ENCODE measurements at places on chromosomes 13 and 19. TPM values are rescaled to one million over a fixed set of nuclear protein-coding genes. Genes with fewer than 3 reads are reported as not detected.

- no peak for DNase-seq
Measured at GRCh38 chr13:51879133-51879532, 17.4 kb downstream of the CCDC70 start.

DNA sequence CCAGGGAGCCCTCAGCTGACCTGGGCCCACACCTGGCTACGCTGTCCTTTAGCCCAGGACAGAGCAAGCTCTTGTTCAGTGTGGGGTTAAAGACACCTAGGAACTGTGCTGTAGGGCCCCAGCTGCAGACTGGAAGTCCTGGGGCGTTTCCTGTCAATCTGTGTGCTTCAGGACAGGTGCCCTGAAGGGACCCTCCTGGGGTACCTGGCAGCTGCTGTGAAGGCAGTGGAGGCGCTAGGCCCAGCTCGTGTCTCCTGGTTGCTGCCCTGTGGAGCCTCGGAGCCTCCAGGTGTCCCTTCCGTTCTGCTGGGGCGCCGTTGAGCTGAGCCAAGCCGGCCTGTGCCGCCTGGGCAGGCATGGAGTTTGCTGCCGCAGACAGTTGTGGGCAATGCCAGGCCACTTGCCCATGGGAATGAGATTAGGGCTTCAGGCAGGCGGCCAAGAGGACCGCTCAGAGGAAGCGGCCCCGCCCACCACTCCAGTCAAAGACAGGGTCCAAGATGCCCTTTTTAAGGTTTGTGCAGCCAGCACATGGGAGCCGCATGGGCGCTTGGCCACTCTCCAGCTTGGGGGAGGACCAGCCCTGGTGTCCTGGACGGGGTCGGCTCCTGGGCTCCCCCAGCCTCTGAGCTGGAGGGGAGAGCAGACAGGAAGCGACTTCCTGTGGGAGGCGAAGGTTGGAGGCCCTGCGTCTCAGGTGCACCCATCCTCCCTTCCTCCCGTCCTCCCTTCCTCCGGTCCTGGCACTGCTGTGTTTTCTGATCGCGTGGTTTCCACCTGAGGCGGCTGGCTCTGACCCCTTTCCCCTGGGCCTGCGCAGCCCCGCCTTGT lies 4.0 kb downstream of the PTBP1 start:
- DNase-seq = peak; percentile 77

DNA sequence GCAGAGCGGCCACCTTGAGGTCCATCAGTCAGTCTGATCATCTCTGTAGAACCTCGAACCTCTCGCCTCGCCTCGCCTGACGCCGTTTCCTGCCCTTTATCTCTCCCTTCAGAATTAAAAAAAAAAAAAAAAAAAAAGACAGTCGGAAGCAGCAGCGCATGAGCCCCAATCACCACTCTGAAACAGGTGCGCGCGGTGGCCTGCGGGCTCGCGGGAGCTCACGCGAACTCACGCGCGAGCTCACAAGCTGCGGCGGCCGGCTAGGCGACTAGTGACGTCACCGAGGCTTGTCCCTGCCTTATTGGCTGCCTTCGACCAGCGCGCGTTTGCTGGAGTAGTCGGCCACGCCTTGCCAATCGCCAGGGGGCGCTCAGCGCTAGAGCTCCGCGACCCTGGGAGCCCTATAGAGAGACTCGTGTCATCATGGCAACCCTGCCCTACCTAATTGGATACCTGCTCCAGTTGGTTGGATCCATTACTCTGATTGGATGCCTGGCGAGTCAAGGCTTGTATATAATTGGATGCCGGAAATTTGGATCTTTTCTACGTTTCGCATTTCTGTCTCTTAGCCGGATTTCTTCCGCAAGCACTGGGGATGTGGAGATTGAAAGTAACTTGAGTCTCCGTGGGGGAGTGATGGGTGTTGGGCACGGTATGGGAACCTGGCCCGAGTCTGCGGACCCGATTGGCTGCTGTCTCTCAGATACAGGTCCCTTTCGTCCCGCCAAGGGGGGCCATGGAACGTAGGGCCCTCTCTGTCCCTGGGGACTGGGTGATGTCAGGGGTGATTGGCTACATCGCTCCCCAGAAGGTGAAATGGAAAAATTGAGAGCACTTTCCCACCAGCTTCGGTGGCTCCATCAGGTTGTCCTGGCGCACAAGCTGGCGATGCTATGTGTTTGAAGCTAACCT lies 31.6 kb downstream of the SYT3 start:
- peak; percentile 98 for DNase-seq

GRCh38 chr19:6047256-6047655 lies 63.0 kb downstream of the RFX2 start:
- DNase-seq = no peak

NECTIN2 gene
- total RNA-seq = 83.6 TPM

- no peak for DNase-seq
Measured at GRCh38 chr19:35039881-35040825, 1.4 kb upstream of the HPN start.

GRCh38 chr13:113835461-113836270 lies 28.2 kb downstream of the GAS6 start:
- peak; percentile 51 for DNase-seq

- DNase-seq = no peak
Measured at GRCh38 chr13:71260246-71260645, 606.8 kb downstream of the DACH1 start.

DNA sequence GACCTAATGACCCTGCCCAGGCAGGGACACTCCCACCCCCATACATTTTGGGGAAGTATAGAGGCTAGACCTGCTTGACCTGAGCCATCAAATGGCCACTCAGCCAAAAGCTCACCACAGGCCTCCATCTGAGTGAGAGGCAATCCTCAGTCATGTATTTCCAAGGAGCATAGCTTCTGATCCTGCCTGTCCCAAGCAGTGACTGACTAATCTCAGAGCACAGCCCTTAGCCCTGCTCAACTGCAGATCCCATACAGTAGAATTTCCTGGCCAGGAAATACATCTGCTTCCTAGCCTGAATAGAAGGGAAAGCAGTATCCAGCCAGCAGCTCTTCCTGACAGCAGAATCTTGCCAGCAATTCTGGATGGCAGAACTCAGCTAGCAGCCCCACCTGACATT lies 880.6 kb upstream of the GPC6 start:
- DNase-seq = no peak

DNA sequence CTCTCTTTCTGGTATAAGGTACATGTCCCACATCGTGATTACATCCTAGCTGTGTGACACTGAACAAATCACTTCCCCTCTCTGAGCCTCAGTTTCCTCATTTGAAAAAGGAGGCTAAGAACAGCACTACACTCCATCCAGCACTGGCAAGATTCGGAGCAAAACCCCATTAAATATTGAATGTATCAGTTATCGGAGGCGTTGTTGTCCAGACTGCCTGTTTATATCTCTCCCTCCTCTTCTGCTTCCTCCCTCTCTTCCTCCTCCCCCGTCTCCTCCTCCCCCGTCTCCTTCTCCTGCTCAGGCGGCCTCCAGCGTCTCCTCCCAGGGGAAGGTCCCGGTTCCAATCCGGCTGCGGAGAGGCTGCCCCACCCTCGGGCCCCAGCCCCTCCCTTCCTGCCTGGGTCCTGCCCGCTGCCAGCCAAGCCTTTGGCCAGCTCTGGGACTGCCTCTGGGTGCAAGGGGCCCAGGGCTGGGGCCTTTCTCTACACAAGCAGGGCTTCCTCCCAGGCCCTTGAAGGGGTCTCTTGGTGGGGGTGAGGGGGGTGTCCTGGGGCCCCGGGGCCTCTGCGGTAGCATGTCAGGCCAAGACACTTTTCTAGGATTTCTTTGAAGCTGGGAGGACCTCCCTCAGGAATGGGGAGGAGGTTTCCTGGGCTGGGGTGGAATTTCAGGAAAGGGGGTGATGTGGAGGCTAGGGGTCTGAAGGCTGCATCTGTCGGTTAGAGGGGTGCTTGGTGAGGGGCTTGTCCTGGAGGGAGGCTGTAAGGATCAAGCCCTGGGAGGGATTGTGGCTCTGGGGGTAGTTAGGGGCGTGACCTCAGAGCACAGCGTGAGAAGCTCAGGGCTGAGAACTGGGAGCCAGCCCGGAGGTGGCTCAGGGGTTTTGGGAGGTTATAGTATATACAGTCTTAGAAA lies 1.9 kb downstream of the RRAS start:
- peak; percentile 81 for DNase-seq

- peak; percentile 59 for DNase-seq
Measured at GRCh38 chr19:1170938-1171754, 2.9 kb downstream of the SBNO2 start.

MEF2B gene
- total RNA-seq = 2.9 TPM

ZNF317 gene
- 50.6 TPM for total RNA-seq

DNA sequence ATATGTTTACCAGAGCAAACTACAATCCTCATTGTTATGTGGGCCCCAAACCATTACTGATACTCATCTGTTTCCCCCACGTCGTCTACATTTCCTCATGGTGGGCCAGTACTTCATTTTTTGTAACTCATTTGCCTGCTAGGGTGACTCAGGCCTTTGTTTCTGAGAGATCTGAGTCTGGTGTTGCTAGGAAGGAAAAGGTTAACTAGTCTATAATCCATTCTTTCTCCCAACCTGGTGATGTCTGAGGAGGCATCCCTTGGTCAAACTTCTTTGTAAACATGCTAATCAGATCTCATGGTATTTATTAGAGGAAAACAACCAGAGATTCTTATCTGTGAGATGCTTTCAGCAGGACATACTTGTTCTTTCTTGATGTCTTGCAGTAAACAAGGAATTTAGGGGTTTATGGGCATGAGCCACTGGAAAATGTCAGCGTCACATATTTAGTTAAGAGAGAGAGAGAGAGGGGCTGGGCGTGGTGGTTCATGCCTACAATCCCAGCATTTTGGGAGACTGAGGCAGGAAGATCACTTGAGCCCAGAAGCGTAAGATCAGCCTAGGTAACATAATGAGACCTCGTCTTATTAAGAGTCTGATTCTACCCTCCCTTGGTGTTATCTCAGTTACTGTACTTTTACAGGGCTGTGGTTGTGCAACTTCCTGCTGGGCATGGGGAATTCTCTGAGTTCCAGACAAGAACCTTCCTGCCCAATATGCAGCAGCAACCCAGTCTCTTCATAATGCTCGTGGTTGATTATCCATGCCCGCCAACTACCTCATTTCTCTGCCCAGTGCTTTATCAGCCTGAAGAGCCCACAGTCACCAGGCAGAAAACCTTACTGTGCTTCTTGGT lies 9.7 kb upstream of the DPRX start:
- no peak for DNase-seq

- DNase-seq = no peak
Measured at GRCh38 chr13:21109168-21109567, 47.8 kb upstream of the LATS2 start.

DNA sequence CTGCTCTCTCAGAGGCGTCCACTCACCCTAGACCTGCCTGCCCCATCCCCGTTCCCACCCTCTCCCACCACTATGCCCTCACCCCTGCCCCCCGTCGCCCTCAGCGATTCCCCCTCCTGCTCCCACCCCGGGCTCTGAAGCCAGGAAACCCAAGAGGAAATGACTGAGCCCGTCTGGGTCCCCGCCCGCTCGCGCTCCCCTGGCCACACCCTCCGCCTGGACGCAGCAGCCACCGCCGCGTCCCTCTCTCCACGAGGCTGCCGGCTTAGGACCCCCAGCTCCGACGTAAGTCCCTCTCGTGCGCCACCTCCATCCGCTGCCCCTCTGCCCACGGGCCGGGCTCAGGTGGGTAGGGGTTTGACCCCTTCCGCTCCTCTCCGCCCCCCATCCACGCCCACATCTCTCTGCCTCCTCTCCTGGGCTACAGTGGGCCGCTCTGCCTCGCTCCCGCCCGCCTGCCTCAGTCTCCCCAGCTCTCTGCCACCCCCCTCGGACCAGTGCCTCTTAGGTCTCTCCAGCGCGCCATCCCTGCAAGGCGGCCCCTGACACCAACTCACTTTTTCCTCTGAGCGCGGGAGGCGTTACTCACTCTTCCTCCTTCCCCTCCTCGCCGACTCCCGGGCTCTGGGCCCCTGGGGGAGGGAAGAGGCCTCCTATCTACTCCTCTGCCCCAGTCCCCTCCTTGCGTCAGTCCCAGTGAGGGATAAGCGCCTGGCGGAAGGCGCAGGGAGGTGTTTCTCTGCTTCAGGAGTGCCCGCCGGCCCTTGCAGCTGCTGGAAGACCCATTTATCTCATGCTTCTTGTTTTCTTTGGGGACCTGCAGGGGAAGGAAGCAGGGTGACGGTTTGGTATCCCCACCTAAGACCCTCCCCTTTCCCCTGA lies at the start of gene FXYD5:
Gene FXYD5, plus strand, starts transcription at position 211 of the 882 bp plus-strand sequence. CDS start 816 bp downstream, outside the sequence.
- DNase-seq = peak; percentile 76

IGFL1 gene
- not detected for total RNA-seq

DNA sequence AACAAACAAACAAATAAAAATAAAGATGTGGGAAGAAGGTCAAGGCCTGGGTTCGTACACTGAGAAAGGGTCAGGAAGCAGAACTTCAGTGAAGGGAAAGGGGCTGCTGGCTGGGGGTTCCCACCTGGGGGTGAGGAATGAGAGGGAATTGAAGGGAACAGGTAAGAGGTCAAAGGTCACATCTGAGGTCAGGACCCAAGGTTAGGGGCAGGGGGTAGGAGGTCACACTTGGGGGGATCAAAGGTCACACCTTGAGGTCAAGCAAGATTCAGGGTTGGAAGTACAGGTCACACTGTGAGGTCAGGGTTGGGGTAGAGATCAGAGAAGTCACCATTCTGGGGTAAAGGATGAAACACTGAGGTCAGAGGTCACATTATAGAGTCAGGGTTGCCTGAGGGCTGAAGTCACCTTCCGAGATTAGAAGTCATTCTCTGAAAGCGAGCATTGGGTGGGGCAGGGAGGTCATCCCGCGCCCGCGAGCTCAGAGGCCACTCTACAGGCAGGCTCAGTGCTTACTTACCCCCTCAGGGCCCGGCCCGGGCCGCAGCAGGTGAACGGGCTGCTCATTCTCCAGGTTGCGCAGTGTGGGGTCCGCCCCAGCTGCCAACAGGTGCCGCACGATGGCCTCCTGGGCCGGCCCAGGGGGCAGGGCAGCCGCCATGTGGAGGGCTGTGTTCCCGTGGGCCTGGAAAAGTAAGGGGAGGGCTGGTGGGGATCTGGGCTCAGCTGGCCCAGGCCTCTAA lies 10.8 kb downstream of the NFKBID start:
- DNase-seq = no peak

FBL gene
- 581 TPM for total RNA-seq

GRCh38 chr13:76917095-76917494 lies 30.9 kb upstream of the KCTD12 start:
- DNase-seq = no peak

CABP5 gene
- not detected for total RNA-seq

- DNase-seq = no peak
Measured at GRCh38 chr13:44726778-44727177, 150.6 kb upstream of the TSC22D1 start.

GRK1 gene
- not detected for total RNA-seq

PCDH17 gene
- total RNA-seq = 79.5 TPM

DNA sequence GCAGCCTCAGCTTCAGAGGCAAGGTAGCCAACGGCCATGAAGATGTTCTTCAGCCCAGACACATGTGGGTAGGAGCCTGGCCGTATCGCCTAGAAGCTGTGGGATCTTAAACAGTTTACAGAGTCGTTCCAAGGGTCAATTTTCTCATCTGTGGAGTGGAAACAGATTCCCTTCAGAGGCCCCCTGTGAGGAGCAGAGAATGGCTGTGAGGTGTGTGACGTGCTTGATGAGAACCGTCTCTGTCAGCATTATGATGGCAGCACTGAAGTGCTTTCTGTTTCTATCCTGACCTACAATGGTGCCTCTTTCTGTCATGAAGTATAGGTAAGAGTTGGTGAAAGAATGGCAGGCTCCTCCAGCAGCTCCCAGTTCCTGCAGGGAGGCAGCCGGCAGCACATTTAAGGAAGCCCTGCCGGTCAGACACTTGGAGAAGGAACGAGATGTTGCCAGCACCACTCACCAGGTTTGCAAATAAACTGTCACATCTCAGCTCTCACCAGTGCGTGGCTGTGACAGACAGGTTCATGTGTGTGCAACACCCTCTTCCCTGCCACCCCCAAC lies 277.3 kb downstream of the FOXO1 start:
- no peak for DNase-seq
